Renal cortical epithelial cell (primary cell): ENCODE measurements at places on chromosomes 4 and X. TPM values are rescaled to one million over a fixed set of nuclear protein-coding genes. Genes with fewer than 3 reads are reported as not detected.

- DNase-seq, result peak; percentile 83
Measured at GRCh38 chr4:40254608-40255392, 58.0 kb downstream of the RHOH start.

DNA sequence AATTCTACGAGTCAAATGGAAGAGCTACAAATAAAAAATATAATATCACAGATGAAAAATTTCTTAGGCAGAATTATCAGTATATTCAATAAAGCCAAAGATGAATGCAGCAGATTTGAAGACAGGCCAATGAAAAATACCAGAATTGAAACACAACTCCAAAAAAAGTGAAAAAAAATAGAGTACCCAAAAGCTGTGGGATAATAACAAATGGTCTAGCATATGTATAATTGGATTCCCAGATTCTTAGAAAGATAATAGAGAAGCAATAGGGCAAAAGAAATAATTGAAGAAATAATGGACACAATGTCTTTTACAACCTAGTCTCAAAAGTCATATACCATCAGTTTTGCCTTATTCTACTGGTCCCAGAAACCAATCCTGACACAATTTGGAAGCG, 4.4 kb downstream of the ANAPC10 start:
- DNase-seq, result no peak

DNA sequence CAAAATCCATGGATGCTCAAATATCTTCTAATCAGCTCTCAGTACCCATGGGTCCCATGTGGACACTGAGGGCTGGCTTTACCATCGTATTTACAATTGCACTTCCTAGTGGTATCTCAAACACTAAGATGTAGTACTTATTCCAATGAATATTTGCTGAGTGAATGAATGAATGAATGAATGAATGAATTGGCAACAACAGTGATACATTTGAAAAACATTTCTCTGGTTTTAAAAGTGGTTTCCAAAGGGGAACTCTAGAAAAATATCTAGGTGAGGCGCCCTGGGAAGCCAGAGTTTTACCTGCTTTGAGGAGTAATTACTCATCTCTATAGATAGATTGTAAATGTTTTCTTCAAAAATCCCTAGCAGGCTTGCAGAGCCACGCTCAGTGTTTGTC, 76.6 kb downstream of the CYTL1 start:
- DNase-seq, result no peak

DNA sequence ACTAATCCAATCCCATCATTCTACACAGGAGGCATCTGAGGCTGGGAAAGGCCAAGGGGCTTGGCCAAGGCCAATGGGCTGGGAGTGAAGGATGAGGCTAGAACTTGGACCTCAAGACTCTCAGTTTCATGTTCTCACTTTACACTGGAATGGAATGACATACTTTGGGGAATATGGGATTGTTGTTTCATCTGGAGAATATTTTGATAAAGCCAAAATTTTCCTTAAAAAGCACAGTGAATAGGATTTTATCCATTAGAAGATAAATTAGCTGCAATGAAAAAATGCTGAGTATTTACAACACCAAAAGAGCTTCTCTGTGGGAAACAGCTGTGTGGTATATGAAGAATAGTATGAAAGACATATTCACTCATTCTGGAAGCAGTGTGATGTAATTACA, 29.3 kb downstream of the SMIM20 start:
- no peak for DNase-seq

DNA sequence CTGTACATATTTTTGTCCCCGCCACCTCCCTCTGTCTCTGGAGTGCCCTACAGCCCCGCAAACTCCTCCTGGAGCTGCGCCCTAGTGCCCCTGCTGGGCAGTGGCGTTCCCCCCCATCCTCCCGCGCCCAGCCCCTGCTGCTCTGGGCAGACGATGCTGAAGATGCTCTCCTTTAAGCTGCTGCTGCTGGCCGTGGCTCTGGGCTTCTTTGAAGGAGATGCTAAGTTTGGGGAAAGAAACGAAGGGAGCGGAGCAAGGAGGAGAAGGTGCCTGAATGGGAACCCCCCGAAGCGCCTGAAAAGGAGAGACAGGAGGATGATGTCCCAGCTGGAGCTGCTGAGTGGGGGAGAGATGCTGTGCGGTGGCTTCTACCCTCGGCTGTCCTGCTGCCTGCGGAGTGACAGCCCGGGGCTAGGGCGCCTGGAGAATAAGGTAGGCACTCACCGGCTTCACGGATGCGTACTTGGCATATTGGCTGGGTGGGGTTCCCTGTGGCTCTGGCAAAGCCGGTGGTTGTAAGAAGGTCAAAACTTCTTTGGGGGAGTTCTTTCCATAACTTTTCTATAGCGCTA, 653 bp downstream of the HHIP start:
- no peak for DNase-seq

DNA sequence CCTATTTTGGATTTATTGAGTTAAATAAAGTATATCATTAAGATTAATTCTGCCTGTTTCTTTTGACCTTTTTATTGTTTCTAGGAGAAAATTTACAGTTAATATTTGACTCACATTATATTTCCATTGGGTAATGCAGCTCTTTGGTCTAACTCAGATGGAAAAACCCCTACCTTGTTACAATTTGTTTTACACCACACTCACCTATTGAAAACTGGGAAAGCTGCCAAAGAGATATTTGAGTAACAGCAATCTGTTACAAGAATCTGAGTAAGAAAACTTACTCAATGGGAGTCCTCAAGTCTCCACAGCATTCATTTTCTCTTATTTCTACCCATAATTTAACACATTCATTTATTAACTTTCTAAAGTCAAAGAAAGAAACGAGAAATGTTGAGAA, 108.0 kb upstream of the TLL1 start:
- peak; percentile 98 for DNase-seq

Gene SLC35A2
- total RNA-seq, result 24.8 and 34.1 TPM in 2 replicates

Gene TLR1
- 8.7 and 25.2 TPM in 2 replicates for total RNA-seq
